Right renal cortex interstitium (tissue), 3 donors: ENCODE measurements at places on chromosomes 5 and 9.
A peak's percentile ranks its signal among the peaks of the same experiment; 100 is the strongest.

- DNase-seq: no peak
These were observed 24.6 kb upstream of the LRRC14B start for GRCh38 chr5:166441-167372.

GRCh38 chr5:59798862-59799667, 94.5 kb downstream of the PDE4D start:
- peak; percentile 38 for DNase-seq

DNA sequence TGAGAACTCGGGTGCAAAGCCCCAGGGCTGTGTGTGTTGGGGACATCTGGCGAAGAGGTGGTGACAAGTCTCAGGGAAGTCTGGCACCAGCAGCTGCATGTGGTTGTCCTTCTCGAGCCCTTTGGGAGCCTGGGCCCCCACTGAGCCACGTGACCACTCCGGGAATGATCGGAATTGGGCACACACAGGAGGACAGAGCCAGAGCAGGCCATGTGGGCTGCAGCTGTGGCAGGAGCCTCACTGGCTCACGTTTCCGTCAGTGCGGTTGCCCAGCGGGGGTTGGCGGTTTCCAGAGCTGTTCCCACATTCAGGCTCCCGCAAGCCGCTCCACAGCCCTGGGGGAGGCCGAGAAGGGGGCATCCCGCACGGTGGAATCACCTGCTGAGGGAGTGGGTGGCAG, 6.8 kb upstream of the CEL start:
- no peak for DNase-seq

- DNase-seq: no peak
These were observed 23.1 kb downstream of the IER5L start for GRCh38 chr9:129154866-129155477.

DNA sequence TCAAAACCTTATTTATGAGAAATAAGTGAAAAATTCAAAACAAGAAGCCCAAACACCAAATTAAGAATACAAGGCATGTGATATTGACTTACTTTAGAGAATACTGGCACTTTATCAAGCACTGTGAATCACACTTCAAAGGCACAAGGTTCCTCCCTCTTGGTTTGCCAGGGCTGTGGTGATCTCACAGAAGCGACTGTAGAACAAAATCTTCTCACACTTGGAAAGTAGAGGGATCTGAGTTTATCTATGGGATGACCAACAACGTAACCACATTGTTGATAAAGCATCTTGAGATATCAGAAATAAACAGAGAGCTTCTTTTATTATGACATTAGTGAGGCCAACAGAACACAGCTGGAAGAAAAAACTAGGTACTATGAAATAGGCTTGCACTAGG, 295.9 kb downstream of the NFIB start:
- DNase-seq: no peak

GRCh38 chr5:176508603-176509002, 28.6 kb downstream of the RNF44 start:
- no peak for DNase-seq

DNA sequence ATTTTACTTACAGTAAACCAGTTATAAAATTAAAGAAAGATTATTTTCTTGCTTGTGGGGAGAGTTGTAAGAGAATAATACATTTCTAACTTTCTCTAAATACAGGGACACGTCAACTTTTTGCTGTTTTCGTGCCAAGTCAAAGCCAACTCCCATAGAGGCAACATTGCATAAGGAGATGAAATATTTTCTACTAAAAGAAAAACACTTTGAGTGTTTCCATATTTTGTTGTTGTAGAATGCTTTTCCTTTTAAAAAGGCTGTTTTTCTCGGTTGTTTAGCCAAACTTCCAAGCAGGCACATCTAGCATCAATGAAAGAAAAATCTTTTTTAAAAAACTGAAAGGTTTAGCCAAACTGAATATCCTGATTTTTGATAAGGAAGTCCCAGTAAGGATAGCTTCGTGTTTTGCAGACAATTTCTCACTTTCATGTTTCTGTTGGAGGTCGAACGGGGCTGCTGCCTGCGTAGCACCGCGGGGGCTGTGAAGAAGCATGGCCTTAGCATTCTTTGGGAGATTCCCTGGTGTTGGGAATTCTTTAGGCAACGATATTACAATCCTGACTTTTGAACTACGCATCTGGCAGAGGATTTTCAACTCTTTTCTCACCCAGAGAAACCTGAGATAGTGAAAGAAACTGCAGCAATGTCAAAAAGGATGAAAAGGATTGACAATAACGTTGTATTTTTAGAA, 108.1 kb upstream of the FBXL7 start:
- no peak for DNase-seq

DNA sequence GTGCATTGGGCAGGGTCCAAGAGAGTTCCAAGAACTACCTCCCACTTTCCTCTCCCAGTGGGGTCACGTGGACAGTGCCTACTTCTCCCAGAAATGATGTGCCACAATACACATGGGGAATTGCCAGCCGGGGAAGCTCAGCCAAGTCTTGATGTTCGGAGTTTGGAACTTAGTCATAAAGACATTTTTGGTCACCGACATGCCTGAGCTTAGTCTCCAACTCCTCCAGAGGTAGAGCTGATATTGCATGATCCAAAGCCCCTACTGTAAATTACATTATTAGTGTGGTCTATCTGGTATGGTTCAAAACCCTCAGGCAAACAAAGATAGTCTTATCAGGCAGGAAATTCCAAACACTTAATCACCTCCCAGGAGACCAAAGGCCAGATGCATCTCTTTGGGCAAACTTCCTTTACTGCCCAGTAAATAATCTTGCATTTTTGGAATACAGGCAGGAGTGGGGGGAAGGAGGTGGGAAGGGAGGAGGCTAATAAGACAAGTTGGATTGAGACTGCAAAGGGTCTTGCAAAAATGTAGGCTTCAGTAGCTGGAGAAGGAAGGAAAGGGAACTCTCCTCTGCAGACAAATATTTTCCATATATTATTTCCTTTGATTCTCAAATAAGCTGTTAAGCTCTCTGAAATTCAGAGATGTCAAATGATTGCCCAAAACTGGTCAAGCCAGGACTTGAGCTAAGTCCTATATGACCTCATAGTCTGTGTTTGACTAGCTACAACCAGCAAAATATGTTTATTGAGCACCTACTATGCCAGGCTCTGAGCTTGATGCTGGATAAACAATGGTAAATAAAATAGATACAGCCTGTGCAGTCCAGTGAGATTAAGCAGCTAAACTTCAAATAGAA, 99.4 kb downstream of the DRD1 start:
- DNase-seq: no peak

DNA sequence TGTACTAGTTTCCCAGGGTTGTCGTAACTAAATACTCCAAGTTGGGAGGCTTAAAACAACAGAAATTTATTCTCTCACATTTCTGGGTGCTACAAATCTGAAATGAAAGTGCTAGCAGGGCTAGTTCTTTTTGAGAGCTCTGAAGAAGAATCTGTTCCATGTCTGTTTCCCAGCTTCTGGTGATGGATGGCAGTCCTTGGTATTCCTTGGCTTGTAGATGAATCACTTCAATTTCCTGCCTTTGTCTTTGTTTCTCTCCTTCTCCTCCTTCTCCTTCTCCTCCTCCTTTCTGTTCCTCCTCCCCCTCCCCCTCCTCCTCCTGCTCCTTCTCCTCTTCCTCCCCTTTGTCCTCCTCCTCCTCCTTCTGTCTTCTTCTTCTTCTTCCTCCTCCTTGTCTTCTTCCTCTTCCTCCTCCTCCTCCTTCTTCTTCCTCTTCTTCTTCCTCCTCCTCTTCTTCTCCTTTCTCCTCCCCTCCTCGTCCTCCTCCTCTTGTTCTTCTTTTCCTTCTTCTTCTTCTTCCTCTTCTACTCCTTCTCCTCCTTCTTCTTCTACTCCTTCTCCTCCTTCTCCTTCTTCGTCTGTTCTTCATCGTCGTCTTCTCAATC, 104.7 kb upstream of the ANKRD55 start:
- DNase-seq: no peak

- no peak for DNase-seq
These were observed 597.3 kb upstream of the SGCD start for GRCh38 chr5:155729684-155730059.

DNA sequence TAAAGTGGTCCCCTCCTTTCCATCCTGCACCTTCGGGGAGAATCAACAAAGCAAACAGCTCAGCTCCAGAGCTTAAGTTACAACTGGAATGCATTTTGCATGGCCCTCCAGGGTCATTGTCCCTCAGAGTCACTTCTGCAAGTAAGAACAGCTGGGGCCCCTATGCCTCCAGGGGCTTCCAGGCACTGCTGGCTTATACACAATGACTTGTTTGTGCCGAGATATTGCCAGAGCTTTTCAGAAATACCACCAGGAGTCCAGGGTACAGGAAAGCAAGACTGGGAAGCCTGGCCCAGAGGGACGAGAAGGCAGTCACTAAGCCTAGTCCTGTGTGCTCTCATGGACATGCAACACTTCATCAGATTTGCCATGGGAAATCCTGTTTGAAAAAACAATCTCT, 11.3 kb downstream of the FRMD3 start:
- no peak for DNase-seq

DNA sequence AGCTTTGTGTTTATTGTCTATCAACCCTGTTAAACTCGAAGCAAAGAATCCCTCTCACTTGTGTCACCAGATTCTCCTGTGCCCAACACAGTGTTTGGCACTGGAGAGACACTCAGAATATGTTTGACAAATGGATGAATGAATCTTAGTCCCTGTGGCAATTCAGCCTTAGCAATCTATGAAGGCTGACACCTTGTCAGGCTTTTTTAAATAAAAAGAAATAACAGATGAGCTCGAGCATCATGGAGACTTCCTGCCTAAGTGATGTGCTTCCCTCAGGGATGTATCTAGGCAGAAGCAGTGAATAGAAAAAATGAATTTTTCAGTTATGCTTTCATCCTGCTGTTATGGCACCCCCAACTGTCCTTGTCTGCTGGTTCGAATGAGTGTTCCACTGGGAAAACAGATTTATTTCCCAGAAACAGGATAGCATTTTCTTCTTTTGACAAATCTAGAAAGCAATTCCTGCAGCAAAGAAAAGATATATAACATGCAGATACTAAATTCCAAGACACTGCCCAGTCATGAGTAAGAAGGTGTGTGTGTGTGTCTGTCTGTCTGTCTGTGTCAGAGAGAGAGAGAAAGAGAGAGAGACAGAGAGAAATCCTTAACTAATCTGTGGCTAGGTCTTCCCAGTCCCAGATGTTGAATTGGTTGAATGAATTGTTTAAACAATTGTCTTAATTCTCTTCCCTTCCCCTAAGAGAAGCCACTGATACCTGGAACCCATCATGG, 16.7 kb downstream of the MAMDC2 start:
- DNase-seq: no peak

DNA sequence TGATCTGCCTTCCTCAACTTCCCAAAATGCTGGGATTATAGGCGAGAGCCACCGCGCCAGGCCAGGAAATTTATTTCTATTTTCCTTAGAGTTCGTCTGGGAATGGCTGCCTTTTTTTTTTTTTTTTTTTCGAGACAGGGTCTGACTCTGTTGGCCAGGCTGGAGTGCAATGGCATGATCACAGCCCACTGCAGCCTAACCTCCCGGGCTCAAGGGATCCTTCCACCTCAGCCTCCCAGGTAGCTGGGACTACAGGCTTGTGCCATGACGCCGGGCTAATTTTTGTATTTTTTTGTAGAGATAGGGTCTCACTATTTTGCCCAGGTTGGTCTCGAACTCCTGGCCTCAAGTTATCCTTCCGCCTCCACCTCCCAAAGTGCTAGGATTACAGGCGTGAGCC, 888 bp upstream of the LAMC3 start:
- DNase-seq: no peak

DNA sequence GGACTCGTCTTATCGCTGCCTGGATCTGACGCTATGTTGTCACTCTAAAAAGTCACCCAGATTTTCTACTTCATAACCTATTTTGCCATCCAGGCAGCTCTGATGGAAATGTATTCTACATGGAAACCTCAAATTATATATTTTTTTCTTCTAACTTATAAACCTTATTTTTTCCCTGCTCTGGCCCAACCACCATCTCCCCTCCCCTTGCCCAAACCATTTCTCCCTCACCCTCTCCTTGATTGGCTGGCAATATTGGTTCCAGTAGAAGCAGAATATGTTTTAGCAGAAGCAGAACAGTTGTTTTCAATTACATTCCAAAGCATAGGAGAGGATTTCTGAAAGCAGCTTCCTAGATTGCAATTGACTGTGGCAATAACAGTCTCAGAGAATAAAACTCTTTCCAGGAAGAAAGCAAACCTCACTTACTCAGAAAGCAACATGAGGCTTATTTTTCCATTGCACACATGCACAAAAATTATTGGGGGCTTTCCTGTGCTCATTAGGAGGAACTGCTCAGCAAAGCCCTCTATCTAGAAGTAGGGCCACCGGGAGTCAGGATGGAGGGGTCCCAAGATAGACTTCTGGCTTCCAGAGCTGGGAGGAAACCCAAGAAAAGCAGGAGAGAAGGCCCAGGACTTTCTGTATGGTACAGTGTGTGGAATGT, 191.8 kb downstream of the ESM1 start:
- no peak for DNase-seq

DNA sequence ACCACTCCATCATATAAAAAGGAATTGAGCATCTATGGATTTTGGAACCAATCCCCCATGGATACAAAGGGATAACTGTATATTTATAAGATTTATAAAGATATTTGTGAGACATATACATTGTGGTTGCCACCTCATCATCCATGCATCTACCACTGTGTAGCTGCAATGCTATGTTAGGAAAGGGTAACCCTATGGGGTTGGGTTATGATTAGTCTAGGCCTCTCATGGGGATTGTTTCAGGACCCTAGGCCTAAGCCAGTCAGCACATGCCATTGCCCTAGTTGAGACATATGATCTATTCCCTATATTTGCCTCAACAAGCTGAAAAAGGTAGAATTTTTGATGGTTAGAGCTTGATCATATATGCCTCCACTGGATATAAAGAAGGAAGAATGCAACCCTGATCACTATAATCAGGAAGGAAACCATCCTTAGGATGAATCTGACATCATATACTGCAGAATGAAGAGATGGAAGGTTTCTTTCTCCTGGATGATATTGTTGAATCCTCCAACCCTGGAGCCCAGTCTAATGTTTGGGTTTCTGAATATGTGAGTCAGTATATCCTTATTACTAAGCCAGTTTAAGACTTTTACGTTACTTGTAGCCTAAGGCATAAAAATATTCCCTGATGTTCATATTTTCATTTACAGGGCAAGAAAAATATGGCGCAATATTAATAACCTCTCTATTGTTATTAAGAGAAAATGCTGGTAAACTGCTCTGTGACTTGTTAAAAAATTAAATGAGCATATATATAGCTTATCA, 94.2 kb downstream of the ADAMTS19 start:
- no peak for DNase-seq

- no peak for DNase-seq
These were observed 18.9 kb downstream of the FAM78A start for GRCh38 chr9:131257266-131258025.

- DNase-seq: no peak
These were observed 687.0 kb upstream of the FTMT start for GRCh38 chr5:121164632-121165031.
